ENCODE measurements at places on chromosomes 12 and 14. TPM values are rescaled to one million over a fixed set of nuclear protein-coding genes. Genes with fewer than 3 reads are reported as not detected.

The KRT6C gene
- not detected for polyA plus RNA-seq

DNA sequence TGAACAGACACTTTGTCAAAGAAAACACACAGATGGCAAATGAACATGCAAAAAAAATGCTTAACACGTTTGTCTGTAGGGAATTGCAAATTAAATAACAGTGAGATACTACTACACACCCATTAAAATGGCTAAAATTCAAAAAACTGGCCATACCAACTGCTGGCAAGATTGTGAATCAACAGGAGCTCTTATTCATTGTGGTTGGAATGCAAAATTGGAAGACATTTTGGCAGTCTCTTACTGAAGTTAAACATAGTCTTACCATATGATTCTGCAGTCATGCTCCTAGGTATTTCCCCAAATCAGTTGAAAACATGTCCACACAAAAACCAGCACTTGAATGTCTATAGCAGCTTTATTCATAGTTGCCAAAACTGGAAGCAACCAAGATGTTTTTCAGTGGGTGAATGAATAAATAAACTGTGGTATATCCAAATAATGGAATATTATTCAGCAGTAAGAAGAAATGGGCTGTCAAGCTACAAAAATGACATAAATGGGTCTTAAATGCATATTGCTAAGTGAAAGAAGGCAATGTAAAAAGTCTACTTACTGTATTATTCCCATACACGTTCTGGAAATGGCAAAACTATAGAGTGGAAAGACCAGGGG is 91.4 kb downstream of the PLEKHA5 start:
- no peak for DNase-seq

DNA sequence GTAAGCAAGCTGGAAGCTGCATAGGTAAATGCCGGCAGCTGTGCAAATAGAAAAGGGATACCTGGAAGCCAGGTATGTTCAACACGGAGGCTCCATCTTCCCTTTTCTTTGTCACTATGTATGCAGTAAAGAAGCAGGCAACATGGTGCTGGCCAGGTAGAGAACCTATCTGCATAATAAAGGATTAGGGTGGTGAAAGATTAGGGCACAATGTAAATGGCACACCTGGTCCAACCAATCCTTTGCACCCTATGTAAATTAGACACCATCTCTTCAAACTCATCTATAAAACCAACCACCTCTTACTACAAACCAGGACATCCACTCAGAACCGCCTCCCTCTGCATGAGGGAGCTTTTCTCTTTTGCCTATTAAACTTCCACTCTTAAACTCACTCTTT is 32.3 kb downstream of the RPS29 start:
- no peak for DNase-seq

GRCh38 chr12:80269803-80270552 is 170.6 kb downstream of the OTOGL start:
- DNase-seq, result no peak

The ZDHHC22 gene
- polyA plus RNA-seq, result 0.06 TPM
